Astrocyte (in vitro differentiated cells and primary cell): ENCODE measurements at places on chromosomes 1 and 21. TPM values are rescaled to one million over a fixed set of nuclear protein-coding genes. Genes with fewer than 3 reads are reported as not detected.

DNA sequence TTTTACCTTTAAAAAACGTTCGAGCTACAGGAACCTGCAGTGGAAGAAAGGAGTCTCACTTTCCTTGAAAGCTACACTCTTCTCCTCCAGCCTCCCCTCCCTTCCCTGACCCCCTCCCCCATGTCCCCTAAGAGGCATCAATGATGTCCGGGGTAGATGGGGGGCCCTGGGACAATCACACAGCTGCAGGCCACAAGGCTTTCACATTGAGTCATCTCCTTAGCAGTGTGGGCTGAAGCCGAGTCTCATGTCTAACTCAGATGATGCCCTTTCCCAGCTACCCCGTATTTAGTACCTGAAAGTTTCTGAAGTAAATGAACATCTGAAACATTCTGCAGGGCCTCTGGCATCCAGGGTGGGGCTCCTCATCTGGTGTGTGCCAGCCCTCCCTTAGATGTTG, 6.3 kb upstream of the GPR25 start:
- no peak overlapping the region for H3K4me3 ChIP-seq
- H3K27me3 ChIP-seq, result peaks cover 3% of the 10 kb centered on the region
- peak; percentile 17 for DNase-seq
- peaks cover 17% of the 10 kb centered on the region for H3K36me3 ChIP-seq
- H3K4me1 ChIP-seq, result no peaks in the 10 kb centered on the region
- H3K27ac ChIP-seq, result no peak overlapping the region

CTSE gene
- total RNA-seq, result not detected in 2 replicates

COL6A1 gene
- 131 and 173 TPM in 2 replicates for total RNA-seq

COL18A1 gene
- total RNA-seq, result 616 and 692 TPM in 2 replicates

FCAMR gene
- not detected in 2 replicates for total RNA-seq

DNA sequence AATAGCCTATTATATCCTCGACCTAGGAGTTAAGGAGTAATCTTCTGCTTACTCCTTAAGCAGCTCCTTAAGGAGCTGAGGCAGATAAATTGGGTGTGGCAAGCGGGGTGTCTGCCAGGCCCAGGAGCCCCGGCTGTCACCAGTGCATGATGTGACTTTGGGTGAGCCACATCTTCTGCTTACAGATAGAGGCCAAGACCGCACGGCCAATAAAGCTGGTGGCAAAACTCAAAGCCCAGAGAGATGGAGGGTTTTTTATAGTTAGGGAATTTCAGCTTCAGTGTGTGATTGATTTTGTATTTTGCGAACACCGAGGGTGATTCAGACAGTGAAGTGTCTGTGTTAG, 9.8 kb downstream of the MX2 start:
- H3K36me3 ChIP-seq, result no peaks in the 10 kb centered on the region
- peaks cover 6% of the 10 kb centered on the region for H3K27me3 ChIP-seq
- H3K4me1 ChIP-seq, result no peaks in the 10 kb centered on the region
- H3K27ac ChIP-seq, result no peak overlapping the region

DNA sequence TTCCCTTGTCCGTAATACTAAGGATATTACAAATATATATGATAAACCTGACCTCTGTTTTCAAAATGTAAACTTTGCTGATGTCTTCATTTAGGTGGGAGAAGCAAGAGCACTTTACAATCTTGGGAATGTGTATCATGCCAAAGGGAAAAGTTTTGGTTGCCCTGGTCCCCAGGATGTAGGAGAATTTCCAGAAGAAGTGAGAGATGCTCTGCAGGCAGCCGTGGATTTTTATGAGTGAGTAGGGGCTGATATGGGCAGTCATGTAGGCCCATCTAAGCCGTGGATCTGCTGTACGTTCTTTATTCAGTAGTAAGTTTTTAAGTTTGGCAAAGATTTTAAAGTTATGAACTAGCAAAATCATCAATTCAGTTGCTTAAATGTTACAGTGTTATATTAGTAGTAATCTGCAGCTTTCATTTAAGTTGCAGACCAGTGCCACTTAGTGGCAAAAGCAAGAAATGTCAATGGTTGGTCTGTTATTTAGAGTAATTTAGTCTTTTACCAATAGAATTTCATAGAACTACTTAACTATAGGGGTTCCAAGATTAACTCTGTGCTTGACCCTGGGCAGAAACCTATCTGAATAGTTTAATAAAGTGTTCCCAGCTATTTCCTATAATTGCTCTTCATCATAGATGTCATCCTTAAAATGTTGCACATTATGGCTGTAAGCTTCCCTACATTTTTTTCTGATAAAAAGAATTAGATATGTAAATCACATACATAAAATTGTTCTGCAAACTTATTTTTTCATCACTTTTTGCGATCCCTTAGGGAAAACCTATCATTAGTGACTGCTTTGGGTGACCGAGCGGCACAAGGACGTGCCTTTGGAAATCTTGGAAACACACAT, 21.3 kb downstream of the GPSM2 start:
- peak; percentile 50 for DNase-seq
- peaks cover 9% of the 10 kb centered on the region for H3K36me3 ChIP-seq
- H3K4me3 ChIP-seq, result no peak overlapping the region
- no peak overlapping the region for H3K27ac ChIP-seq
- H3K4me1 ChIP-seq, result peaks cover 3% of the 10 kb centered on the region
- H3K27me3 ChIP-seq, result no peaks in the 10 kb centered on the region

CCDC27 gene
- not detected in 2 replicates for total RNA-seq

DNA sequence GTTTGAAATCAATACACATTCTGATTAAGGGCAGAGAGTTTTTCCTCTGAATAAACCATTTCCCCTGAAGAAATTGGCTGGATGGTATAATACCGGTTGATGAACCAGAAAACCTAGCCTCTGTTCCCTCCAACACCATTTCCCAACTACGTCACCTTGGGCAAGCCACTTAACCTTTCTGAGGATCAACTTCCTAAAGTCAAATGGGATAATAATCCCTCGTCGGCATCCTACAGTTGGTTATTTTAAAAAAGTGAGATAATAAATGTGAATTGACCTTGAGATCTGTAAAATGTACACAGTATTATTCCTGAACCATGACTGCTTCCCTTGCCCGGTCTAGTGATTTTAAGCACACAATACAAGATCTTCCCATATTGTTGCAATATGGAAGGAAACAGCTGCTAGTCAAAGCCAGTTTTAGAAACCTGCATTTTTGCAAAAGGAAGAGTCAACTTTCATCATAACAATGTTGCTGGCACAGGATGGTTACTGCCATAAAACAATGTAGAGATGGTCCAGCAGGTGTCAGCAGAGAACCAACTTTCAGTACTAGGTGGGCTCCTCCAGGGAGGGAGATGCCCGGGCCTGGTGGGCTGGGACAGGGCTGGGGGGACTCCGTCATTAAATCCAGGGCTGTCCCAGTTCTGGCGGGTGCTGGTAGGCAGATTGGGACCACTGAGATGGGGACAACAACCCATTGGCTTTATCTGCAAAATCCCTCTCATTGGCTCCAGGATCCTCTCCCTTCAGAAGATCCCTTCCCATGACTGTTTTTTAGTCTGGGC, 5.2 kb upstream of the HLX start:
- peaks cover 4% of the 10 kb centered on the region for H3K27me3 ChIP-seq
- DNase-seq, result no peak
- peaks cover 2% of the 10 kb centered on the region for H3K4me1 ChIP-seq
- no peak overlapping the region for H3K4me3 ChIP-seq

DNA sequence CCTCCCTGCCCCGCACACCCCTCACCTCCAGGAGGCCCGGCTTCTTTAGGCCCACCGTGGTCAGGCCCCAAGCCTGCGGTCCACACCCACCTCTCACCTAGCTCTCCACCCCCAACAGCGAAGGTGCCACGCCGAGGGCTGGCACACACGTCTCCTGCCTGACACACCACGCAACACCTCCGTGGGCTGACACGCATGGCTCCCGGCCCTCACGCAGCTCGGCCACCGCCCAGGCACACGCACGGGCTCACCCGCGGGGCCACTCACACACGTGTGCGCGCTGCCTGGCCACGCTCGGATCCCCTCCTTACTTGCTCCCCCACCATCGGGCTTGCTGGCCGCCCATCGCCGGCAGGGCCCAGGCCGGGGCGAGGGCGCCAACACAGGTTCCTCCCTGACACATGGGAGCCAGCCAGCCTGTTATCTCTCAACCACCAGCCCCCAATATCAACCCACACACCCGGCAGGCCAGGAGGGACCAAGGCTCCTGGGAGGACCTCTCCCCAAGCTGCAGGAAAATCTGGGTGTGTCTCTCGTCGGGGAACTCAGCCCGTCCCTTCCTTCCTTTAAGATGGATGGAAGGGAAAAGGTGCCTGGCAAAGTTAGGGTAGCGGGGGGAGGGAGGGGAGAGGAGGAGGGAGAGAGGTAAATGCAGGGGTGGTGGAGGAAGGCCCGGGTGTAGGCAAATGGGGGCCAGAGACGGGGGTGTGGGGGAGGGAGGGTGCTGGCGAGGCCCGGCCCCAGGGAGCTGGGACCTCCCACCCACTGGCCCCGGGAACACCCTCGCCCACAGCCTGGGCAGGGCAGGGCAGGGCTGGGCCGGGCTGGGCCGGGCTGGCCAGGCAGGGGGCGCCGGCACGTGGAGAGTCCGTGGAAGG, 546 bp downstream of the ELOVL1 start:
- H3K4me3 ChIP-seq, result peak overlapping the region; percentile 69
- H3K27ac ChIP-seq, result peak overlapping the region; percentile 79
- H3K36me3 ChIP-seq, result peaks cover 24% of the 10 kb centered on the region
- peak; percentile 40 for DNase-seq

OR10J1 gene
- not detected in 2 replicates for total RNA-seq

DNA sequence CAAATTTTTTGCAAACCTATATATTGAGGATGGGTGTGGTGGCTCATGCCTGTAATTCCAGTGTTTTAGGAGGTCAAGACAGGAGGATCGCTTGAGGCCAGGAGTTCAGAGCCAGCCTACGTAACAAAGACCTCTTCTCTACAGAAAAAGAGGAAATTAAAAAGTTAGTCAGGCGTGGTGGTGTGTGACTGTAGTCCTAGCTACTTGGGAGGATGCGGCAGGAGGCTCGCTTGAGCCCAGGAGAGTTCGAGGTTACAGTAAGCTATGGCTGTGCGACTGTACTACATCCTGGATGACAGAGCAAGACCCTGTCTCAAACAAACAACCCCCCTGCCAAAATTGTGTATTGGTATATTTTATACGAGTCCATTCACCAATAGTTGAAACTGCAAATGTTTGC, 589.7 kb downstream of the DPYD start:
- H3K27ac ChIP-seq, result no peak overlapping the region
- no peak for DNase-seq
- H3K27me3 ChIP-seq, result no peaks in the 10 kb centered on the region
- H3K36me3 ChIP-seq, result no peaks in the 10 kb centered on the region
- H3K4me1 ChIP-seq, result peaks cover 24% of the 10 kb centered on the region

DNA sequence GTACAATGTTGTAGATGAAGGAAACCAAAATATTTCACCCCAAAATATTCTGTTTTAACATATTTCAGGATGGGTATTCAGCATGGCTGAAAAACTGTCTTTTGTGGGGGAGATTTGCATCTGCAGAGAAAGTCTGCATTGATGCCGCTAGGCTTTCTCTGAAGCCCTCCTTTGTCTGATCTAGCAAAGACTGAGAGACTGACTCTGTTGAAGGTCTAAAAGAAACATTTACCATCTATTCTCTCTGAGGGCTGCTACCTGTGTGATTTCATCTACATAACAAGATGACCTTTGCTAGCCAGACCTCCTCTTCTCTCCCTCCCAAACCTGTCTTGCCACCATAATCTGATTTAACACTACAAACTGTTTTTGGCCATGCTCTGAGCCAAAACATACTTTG, 12.4 kb upstream of the MT1HL1 start:
- H3K4me1 ChIP-seq, result no peaks in the 10 kb centered on the region
- H3K27ac ChIP-seq, result no peak overlapping the region
- DNase-seq, result no peak
- H3K4me3 ChIP-seq, result no peak overlapping the region
- no peaks in the 10 kb centered on the region for H3K27me3 ChIP-seq

ACBD6 gene
- 36.8 and 43.4 TPM in 2 replicates for total RNA-seq

DNA sequence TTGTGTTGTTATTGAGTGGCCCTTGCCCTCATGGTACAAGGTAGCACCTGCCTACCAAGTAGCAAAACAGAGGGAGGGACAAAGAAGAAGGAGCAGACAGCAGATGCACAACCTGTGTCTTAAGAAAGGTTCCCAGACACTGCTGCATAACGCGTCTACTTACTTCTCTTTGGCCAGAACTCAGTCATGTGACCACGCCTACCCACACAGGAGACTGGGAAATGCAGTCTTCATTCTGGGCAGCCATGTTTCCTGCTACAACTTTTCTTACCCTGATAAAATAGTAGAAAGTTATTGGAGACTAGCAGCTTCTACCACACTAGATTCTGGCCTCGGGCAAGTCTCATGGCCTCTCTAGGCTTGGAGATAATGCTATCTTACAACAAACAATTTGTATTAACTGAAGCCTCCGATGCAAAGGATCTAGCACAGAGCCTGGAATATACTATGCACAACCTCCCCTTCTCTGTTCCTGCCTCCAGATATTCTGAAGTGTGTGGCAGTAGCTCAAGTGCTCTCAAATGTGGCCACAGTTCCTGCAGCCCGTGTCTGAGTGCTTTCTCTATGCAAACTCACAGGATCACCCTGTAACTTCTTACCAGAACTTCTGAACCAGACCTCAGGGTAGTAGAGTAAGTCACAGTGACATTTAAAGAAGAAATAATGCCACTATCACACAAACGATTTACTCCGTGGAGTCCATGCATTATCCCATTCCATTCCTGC, 34.1 kb upstream of the BTG2 start:
- H3K27me3 ChIP-seq, result no peaks in the 10 kb centered on the region
- H3K4me3 ChIP-seq, result no peak overlapping the region
- no peaks in the 10 kb centered on the region for H3K36me3 ChIP-seq
- DNase-seq, result peak; percentile 64
- H3K4me1 ChIP-seq, result peaks cover 14% of the 10 kb centered on the region

DNA sequence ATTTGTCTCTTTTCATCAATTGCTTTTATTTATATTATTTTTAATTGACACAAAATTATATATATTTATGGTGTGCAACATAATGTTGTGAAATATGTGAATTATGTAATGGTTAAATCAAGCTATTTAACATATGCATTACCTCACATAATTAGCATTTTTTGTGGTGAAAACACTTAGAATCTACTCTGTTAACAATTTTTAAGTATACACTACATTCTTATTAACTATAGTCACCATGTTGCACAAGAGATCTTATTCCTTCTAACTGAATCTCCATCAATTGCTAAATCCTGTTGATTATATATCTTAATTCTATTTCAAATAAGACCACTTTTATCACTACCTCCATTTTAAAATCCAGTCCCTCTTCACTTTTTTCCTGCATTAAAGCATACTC, 42.5 kb downstream of the PLPPR5 start:
- H3K27me3 ChIP-seq, result no peaks in the 10 kb centered on the region
- H3K27ac ChIP-seq, result no peak overlapping the region
- H3K36me3 ChIP-seq, result no peaks in the 10 kb centered on the region
- DNase-seq, result peak; percentile 55
- H3K4me3 ChIP-seq, result no peak overlapping the region

HRNR gene
- not detected in 2 replicates for total RNA-seq

DNA sequence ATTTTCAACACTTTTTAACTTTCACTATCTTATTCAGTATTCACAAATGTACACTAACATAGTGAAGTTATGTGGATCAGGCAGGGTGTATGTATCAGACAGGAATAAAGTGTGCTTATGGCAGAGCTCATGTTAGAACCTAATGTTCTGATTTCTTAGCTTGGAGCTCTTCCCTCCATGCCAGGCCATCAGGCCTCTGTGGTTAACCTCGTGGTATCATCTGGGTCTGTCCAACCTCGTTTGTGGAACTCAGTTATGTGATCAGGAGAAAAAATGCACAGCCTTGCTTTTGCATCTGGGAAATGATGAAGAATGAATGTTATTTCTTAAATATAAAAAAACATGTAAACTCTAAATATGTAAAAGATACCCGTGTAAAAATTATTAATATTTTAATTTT, 86.9 kb downstream of the MPZL1 start:
- H3K4me1 ChIP-seq, result peaks cover 5% of the 10 kb centered on the region
- H3K27ac ChIP-seq, result no peak overlapping the region
- H3K36me3 ChIP-seq, result no peaks in the 10 kb centered on the region
- no peaks in the 10 kb centered on the region for H3K27me3 ChIP-seq

GPR52 gene
- 0.55 and 1.1 TPM in 2 replicates for total RNA-seq
